ENCODE measurements at places on chromosomes 3 and 15.

- DNase-seq: no peak
Measured at GRCh38 chr3:42019953-42020260, 58.0 kb upstream of the ULK4 start.

DNA sequence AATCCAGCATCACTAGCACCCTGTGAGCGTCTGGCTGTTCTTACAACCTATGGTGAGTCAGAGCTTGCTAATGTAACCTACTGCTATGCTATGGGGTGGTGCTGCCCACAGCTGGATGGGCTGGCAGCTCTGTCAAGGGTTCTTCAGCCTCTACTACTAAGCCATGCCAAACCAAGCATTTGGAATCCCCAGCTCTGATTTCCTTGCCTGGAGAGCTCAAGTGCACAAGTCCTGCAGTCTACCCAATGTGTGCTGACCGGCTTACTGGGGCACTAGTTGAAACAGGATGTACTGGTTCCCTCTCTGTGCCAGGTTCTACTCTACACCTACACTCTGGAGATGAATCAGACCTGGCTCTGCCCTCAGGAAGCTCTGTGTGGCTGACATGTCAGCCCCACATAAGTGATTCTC lies 4.2 kb downstream of the TEX264 start:
- DNase-seq: no peak

- DNase-seq: no peak
Measured at GRCh38 chr15:67048281-67049279, 16.8 kb upstream of the SMAD3 start.

GRCh38 chr3:181712226-181712552 lies 464 bp downstream of the SOX2 start:
- no peak for DNase-seq

DNA sequence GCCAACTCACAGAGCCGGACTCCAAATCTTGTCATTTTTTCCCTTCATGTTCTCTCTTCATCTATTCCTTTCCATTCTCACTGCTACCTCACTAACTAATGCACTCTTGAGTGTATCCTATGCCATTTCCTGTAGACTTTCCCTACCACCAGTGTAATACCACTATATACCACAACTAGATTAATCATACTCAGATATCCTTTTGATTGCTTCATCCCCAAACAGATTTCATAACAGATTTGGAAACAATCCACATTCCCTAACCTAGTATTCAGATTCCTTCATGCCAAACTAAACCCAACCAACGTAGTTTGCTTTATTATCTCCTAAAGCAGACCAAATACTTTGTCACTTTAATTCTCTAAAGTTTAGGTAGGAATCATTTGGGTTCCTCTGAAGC lies 2.6 kb upstream of the PLOD2 start:
- DNase-seq: no peak

- DNase-seq: no peak
Measured at GRCh38 chr3:24433838-24434591, 60.6 kb downstream of the THRB start.

DNA sequence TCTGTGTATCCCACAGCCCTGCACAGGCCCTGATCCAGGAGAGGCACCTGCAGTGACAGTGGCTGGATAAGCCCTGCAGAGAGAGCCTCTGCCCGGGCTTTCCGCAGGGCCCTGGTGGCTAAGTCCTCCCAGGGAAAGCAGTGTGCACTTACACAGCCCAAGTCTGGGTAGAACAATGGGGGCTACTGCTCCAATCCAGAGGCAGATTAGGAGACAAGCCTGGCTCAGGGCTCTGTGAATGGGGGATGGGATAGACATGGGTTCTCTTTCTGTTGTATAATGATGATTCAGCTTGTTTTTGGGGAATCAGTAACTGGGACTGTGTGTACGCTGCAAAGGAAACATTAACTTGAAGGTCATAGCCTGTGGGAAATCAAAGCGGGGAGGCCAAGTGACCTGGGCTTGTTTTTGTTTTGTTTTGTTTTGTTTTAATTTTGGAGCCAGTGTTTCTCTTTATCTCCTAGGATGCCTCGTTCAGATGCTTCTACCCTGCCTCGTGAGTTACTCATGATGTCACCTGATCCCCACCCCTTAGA lies 4.1 kb upstream of the ALDH1L1 start:
- DNase-seq: no peak

- no peak for DNase-seq
Measured at GRCh38 chr3:46862369-46863025, 747 bp downstream of the MYL3 start.

GRCh38 chr3:118531816-118532215 lies 502.8 kb downstream of the IGSF11 start:
- DNase-seq: no peak
